ENCODE measurements at places on chromosomes 2 and 18.
A peak's percentile ranks its signal among the peaks of the same experiment; 100 is the strongest.

GRCh38 chr2:122136056-122136455, 380.6 kb downstream of the TSN start:
- DNase-seq, result peak; percentile 59

GRCh38 chr2:178043266-178043665, 29.3 kb downstream of the PDE11A start:
- no peak for DNase-seq

DNA sequence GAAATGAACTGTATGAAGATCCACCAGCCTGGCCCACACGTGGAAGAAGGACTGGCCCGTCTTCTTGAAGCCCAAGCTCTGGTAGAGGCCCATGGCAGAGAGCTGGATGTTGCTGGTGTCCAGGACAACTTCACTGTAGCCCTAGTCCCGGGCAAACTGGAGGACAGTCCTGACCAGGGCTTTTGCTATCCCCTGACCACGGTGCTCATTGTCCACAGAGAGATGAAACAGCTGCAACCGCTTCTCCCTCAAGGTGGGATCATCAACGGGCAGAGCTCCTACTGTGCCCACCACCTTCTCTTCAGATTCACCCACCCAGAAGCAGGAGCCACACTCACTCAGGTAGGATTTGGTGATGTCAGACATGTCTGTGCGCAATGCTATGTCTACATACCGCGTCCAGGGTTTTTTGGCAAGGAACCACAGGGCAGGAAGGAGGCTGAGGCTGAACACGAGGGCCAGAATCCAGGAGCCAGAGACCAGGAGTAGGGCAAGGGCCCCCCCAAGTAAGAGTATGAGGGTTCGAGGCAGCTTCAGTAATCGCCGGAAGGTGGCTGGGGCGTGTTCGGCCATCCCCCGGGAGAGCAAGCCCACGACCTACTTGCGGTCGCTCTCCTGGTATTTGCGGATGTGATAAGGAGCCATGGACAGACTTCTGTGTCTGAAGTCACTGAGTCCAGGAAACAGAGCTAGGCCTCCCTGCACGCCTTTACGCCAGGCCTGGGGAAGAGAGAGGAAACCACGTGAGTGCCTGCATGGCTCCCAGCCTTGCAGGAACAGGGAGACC, 36.3 kb downstream of the TPRKB start:
- DNase-seq, result no peak

- no peak for DNase-seq
Observed at GRCh38 chr2:181364492-181365170, 92.6 kb upstream of the ITGA4 start.

- DNase-seq, result no peak
Observed at GRCh38 chr18:62612776-62613175, 90.0 kb downstream of the ZCCHC2 start.

DNA sequence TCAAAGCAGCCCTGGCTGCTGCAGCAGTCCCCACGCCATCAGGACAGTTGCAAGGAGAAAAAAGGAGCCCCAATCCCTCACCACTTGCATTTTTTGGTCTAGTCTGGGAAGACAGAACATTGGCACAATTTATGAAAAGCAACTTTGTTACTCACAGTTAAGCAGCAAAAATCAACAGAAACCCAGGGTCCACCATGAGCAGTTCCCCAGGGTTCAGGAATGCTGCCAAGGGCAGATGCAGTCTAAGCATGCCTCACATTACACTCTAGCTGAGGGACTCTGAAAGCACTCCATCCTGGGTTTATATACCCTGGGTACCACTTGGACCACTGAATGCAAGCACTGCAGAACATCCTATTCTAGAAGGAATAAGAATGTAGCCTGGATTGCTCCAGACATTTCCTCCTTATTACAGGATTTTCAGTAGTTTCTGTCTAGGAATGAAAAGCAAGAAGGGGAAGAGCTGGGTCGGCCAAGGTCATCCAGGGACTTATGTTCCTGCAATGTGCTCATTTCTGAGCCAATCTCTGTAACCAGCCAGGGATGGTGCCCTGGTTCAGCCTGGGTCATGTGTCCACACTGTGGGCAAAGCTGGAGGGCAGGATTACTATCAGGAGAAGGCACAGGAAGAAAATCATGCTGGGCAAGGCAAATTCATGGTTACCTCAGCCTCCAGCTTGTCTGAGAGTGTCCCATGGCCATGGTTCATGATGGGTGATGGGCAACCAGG, 19.5 kb upstream of the TMEM163 start:
- no peak for DNase-seq

- DNase-seq, result no peak
Observed at GRCh38 chr2:137873536-137874244, 90.6 kb upstream of the HNMT start.

- no peak for DNase-seq
Observed at GRCh38 chr2:199811346-199811745, 39.6 kb downstream of the FTCDNL1 start.

DNA sequence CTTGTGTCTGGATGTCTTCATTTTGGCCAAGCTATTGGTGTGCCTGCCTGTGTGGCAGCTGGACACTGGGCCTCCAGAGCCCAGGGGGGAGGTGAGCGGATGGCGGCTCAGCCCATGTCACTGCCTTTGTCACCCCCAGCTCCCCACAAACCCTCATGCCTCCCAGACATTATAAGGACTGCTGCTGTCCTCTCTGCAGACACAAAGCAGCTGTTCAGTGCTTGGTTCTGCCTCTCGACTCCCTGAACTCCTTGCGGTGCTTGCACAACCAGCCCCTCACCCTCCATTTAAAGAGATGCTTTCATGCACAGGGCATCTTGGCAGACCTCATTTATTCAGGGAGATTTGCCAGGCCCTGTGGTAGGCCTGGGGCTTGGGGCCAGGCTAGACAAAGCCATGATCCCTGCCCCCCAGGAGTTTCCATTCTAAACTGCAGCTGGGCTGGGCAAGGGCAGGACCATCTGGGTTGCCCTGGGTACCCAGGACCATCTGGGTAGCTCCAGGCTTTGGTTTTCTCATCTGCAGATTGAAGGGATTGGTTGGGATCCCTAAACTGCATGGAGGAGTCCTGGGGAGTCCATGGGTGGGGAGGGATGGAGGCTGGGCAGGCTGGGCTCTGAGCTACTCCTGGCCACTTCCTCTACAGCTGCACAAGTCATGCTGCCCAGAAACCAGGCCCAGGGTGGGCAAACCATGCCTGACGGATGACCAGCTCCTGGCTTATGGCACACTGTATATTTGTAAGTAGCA, 168.5 kb downstream of the CELF4 start:
- DNase-seq, result no peak

DNA sequence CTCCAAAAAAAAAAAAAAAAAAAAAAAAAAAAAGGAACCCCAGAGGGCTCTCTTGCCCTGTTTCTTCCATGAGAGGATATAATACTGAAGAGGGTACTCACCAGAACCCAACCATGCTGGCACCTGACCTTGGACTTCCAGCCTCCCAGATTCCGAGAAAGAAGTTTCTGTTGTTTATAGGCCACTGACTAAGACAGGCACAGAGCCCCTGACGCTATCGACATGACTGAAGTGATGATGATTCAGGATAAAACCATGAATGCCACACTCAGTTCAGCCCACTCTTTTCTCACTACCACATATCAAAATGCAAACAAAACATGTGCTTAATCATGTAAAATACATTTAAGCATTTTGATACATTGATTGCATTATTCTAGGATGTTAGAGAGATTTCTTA, 66.1 kb upstream of the CDCA7 start:
- DNase-seq, result no peak

GRCh38 chr2:20877960-20878359, 55.1 kb upstream of the LDAH start:
- no peak for DNase-seq

DNA sequence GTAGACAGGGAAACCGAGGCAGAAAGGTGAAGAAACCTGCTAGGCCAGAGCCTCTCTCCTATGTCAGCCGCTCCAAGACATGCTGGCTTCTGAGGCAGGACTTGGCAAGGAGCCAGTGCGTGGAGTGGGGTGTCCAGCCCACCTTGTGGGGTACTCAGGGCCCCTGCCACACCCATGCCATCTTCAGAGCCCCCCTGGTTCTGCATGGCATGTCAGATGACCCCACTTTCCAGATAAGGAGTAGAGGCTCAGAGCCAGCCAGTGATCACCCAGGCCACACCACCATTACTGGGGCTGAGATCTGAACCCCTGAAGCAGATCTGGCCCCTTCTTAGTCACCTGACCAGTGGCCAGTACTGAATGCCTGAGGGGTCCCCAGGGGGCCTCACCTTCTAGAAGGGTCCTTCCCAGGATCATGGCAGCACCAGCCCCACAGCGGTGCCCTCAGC, 14.7 kb downstream of the CROCC2 start:
- no peak for DNase-seq

- DNase-seq, result no peak
Observed at GRCh38 chr2:42581257-42581656, 12.8 kb downstream of the MTA3 start.

DNA sequence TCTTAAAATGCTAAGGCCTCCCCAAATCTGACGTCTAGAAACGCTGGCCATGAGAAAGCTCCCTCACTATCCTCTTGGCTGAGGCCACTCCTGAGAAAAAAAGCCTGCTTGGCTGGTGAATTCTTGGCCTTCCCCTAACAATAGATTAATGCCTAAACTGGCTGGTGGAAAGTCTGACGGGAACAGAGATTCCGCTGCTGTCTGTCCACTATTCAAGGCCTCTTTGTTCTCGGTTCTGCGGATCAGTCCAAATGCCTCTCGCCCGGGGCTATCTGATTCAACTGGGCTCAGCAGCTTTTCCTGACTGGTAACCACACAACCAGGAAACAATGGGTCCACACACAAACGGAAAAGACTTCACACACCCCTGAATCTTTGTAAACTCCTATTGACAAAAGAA, 27.2 kb downstream of the PXDN start:
- no peak for DNase-seq

- DNase-seq, result no peak
Observed at GRCh38 chr2:33555681-33556080, 43.4 kb downstream of the FAM98A start.

DNA sequence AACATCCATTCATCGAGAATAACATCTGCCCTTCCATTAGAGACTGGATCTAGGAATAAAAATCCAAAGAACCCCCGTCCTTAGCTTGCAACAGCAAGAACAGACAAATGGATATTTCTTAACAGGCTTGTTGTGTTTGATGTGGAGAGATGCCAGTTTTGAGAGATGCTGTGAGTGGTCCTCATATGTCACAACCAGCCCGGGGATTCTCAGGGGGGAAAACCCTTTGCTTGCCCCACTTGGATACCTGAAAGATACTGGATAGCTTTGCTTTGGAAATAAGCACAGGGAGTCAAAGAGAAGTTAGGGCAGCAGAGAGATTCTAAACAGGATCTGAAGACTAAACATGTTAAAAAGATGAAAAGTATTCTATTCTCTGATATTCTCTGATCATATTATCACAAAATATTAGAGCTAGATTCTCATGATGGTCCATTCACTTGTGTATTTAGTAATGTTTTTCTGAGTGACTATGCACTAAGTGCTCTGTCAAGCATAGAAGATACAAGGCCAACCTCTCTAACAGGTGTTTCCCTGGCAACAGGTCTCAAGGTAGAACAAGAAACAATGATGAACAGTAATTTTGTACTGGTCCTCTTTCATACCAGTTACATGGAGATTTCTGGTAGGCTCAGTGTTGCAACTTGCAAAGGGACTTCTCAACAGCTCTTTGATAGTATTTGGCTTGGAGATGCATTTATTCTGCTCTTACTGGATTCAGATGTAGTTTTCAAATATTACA, 348.2 kb downstream of the MYCN start:
- DNase-seq, result no peak

- DNase-seq, result no peak
Observed at GRCh38 chr18:24818441-24818840, 358.0 kb downstream of the HRH4 start.

GRCh38 chr2:198597648-198598047, 793.3 kb downstream of the PLCL1 start:
- DNase-seq, result no peak

DNA sequence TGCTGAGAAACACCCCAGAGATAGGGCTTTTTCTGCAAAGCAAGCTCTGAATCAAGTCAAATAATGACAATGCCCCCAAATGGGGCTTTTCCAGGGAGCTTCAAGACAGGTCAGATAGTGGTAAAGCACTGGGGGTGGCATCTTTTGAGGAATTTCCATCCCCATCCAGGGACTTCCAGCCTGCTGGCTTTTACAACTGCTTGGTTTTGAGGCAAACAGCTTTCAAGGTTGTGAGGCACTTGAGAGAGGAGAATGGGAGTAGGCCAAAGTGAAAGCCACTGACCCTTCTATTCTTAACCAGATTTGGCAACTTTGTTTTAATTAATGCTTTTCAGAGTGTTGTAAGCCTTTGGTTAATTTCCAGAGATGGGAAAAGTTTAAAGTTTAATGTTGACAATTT, 762.0 kb upstream of the POU3F3 start:
- DNase-seq, result no peak

Data from H9 (cell line).